ENCODE measurements at places on chromosomes 1 and 21. TPM values are rescaled to one million over a fixed set of nuclear protein-coding genes. Genes with fewer than 3 reads are reported as not detected.

GRCh38 chr21:44713130-44713529 is 1.8 kb upstream of the TSPEAR start:
- H3K4me3 ChIP-seq = no peak overlapping the region
- peaks cover 9% of the 10 kb centered on the region for H3K4me1 ChIP-seq
- DNase-seq = no peak
- H3K27me3 ChIP-seq = peaks cover 70% of the 10 kb centered on the region

- no peaks in the 10 kb centered on the region for H3K36me3 ChIP-seq
- H3K4me3 ChIP-seq = no peak overlapping the region
- no peaks in the 10 kb centered on the region for H3K27me3 ChIP-seq
Measured at GRCh38 chr1:227134686-227135314, 183.5 kb downstream of the CDC42BPA start.

DNA sequence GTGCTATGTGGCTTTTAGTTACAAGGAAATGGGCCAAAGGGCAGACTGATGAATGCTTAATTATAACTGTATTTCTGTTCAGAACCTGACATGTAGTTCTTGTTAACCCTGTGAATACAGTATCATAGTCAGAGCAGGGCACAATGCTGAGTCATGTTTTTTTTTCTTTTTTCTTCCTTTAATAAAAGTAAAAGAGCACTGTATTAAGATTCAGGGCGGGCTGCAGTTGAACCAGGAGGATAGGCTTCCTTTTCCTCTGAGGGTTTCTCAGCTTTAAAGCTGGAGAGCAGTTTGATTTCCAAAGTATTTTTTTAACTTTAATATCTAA is 8.7 kb downstream of the CLDN8 start:
- H3K27me3 ChIP-seq = no peaks in the 10 kb centered on the region
- no peaks in the 10 kb centered on the region for H3K36me3 ChIP-seq
- no peak for DNase-seq
- H3K4me1 ChIP-seq = no peaks in the 10 kb centered on the region
- no peak overlapping the region for H3K27ac ChIP-seq

DNA sequence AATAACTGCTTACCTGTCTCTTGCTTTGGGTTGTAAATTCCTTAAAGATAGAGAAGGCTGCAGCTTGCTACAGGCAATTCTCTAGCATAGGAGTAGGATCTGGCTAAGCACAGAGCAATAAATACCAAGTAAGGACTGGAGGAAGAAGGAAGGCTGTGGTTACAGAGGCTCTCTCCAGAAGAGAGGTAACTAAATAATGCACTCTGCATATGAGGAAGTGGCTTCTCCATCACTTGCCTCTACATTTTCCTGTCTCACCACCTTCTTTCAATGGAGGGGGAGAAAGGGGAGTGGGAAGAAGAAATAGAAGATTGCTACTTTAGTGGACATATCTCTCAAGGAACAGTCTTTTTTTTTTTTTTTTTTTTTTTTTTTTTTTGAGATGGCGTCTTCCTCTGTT is 60.9 kb upstream of the LAX1 start:
- H3K36me3 ChIP-seq = peaks cover 71% of the 10 kb centered on the region
- no peak overlapping the region for H3K27ac ChIP-seq
- H3K4me3 ChIP-seq = no peak overlapping the region
- peaks cover 14% of the 10 kb centered on the region for H3K4me1 ChIP-seq
- no peaks in the 10 kb centered on the region for H3K27me3 ChIP-seq

- no peaks in the 10 kb centered on the region for H3K36me3 ChIP-seq
- no peak overlapping the region for H3K27ac ChIP-seq
- peaks cover 3% of the 10 kb centered on the region for H3K4me1 ChIP-seq
Measured at GRCh38 chr1:53678507-53678906, 60.5 kb downstream of the GLIS1 start.

DNA sequence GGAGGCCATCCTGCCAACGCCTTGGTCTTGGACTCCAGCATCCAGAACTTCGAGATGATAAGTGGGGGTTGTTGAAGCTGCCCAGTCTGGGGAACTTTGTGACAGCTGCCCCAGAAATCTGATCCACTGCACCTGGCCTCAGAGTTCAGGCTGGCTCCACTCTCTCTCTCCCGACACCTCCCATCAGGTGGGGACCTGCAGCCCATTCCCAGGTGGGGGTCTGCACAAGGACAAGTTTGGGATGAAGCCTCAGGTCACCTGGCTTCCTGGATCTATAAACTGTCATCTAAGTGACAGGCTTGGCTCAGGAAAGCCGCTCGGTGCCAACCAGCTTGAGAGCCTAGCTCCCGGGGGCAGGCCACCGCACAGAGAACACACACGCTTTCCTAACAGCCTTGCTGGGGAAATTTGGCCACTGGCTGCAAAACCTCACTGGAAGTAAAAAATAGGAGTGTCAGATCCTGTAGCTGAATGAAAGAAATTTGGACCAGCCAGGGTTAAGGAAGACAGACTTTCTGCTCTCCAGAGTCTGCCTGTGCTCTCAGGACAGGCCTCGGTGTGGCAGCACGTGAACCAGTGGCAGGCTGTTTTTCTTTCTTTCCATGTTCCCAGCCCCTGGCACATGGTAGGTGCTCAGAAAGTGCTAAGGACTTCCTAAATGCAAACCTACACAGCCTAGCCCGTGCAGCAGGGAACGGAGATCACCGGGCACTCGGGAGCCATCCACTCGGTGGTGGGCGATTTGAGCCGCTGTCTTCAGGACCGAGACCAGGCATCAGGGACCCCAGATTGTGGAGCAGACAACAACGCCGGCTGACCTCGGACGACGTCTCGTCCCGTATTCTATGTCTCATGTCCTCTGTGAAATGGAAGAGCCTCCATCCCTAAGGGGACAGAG is 42.6 kb upstream of the LBR start:
- H3K4me3 ChIP-seq = no peak overlapping the region
- H3K27ac ChIP-seq = no peak overlapping the region
- H3K27me3 ChIP-seq = no peaks in the 10 kb centered on the region
- peaks cover 37% of the 10 kb centered on the region for H3K4me1 ChIP-seq

DNA sequence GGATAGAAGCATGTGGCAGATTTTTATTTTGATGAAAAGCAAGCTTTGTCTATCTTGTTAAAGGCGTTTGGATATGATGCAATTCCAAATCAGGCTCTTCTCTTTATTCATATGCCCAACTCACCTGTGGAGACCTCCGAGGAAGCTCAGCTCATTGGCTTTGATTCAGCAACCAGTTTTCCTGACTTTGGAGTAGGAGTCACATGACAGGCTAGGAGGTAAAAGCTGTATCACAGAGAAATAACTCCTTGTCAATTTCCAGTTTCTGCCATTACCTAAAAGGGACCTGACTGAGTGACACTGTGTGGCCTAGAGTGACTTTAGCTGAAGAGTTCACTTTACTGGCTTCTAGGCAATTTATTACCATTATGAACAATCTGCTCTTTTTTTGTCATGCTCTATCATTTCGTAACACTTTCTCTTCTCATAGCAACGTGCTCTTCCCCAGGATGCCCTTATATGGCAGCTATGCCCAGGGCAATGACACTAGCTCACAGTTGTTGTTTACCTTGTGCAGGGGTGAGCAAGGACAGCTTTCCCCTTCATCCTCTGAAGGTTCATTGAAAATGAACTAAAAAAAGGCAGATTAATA is 107.2 kb downstream of the KCNK1 start:
- no peaks in the 10 kb centered on the region for H3K4me1 ChIP-seq
- peak; percentile 20 for DNase-seq

GRCh38 chr21:44540741-44541288 is 820 bp upstream of the KRTAP10-1 start:
- H3K27me3 ChIP-seq = peaks cover 2% of the 10 kb centered on the region
- H3K4me1 ChIP-seq = no peaks in the 10 kb centered on the region
- no peak for DNase-seq

DNA sequence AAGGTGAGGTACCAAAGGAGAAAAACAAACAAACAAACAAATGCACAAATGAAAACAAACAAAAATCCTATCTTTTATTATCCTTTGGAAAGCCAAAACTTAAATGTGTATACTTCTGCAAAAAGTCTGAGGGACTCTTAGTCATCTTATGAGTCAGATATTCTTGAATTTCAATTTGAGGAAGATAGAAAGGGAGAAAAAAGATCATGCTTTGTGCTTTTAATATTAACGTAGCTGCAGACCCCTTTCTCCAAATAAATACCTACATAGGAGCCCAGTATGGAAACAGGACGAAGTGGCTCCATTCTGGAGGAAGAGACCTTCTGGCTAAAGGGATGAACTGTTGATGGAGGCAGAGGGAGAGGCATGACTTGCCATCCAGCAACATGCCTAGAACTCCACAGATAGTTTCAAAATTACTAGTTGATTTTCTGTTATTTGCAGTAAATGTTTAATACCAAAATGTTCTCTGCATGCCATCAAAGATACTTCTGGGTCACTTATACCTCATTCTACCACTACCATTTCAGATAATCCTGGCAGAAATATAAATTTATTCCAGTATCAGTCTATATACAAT is 25.4 kb downstream of the NUP210L start:
- DNase-seq = no peak
- no peak overlapping the region for H3K27ac ChIP-seq
- H3K4me1 ChIP-seq = peaks cover 9% of the 10 kb centered on the region
- peaks cover 2% of the 10 kb centered on the region for H3K27me3 ChIP-seq
- H3K36me3 ChIP-seq = no peaks in the 10 kb centered on the region
- H3K4me3 ChIP-seq = no peak overlapping the region

GRCh38 chr1:76238094-76238628 is 163.6 kb downstream of the ST6GALNAC3 start:
- no peaks in the 10 kb centered on the region for H3K4me1 ChIP-seq
- no peaks in the 10 kb centered on the region for H3K27me3 ChIP-seq
- H3K36me3 ChIP-seq = no peaks in the 10 kb centered on the region
- no peak for DNase-seq
- no peak overlapping the region for H3K4me3 ChIP-seq

DNA sequence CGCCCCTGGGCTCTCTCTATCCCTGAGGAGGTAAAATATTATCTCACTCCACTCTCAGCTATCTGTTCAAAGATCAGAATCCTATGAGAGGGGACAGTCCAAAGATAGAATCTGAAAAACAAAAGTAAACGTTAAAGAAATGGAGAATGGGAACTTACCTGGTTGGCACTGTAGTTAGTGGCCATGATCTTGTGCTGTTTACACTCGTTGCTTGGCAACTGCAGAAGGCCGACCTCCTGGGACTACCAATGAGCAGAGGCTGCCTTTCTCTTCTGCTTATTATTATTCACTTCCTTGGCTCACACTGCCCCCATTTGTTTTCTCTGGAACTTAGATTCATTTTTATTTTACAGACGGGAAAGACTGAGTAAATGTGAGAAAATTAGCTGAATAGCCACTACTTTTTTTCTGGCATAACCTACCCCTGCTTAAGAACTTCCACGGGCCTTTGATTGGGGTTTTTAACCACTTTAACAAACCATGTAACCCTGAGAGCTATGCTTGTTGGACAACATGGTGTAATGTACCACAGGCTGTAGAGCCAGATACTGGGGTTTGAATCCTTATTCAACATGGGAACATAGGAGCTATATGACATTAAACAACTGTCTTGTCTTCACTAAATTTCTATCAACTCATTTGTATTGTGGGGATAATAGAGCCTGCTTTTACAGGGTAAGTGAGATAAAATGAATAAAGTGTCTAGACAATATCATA is at the start of gene CFAP126:
TSS of gene CFAP126 (minus strand) at position 193 of the 717 bp plus-strand sequence. CDS start at position 185, 8 bp downstream.
- peaks cover 13% of the 10 kb centered on the region for H3K4me1 ChIP-seq
- H3K27me3 ChIP-seq = no peaks in the 10 kb centered on the region
- H3K36me3 ChIP-seq = peaks cover 25% of the 10 kb centered on the region
- H3K27ac ChIP-seq = peak within 1 kb of the TSS; percentile 2
- peak; percentile 77 for DNase-seq

- peak overlapping the region; percentile 65 for H3K4me3 ChIP-seq
- peaks cover 12% of the 10 kb centered on the region for H3K27me3 ChIP-seq
- peaks cover 46% of the 10 kb centered on the region for H3K4me1 ChIP-seq
- peaks cover 6% of the 10 kb centered on the region for H3K36me3 ChIP-seq
Measured at GRCh38 chr1:9413071-9413876, 120.6 kb downstream of the SPSB1 start.

DNA sequence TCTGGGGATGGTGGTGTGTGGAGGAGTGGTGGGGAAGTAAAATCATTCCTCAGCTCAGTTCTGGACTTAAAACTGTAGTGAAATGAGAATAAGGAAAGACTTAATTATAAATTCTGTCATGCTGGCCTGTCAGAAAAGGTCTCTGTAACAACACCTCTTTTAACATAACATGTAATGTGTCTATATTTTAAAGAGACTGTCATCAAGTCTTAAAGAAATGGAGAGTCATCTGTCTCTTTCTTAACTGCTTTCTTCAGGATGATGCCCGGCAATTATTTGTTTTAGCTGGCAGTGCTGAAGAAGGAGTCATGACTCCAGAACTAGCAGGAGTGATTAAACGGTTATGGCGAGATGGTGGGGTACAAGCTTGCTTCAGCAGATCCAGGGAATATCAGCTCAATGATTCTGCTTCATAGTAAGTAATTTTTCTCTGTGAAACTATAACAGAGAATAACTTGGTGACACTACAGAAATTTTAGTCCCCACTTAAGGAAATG is 30.6 kb downstream of the GNAI3 start:
- no peak for DNase-seq
- H3K4me3 ChIP-seq = no peak overlapping the region
- peaks cover 42% of the 10 kb centered on the region for H3K36me3 ChIP-seq

DNA sequence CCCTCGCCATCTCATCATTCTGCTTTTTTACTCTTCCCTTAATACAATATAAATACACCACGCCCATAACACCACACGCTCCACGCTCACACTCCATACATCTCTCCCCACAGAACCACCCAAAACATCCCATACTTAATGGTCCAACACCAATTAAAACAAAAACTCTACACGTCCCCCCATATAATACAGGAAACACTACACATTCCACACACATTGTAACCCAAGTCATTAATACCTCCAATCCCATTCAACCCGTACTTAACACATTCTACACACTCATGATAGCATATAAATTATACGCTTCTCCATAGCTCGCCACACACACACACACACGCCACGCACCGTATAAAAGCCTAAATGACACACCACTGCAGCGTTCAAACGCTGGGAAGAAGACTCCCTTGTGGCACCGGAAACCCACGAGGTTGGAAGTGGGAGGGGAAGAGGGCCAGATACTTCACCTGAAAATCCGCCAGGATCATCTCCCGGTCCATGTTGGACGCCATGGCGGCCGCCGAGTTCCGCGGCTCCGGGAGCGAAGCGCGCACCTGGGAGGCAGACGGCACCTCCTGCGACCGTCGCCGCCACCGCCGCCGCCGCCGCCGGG is 659 bp downstream of the FAF1 start:
- peaks cover 2% of the 10 kb centered on the region for H3K36me3 ChIP-seq
- peak overlapping the region; percentile 86 for H3K27ac ChIP-seq
- no peak for DNase-seq
- peak overlapping the region; percentile 87 for H3K4me3 ChIP-seq
- peaks cover 22% of the 10 kb centered on the region for H3K4me1 ChIP-seq

GRCh38 chr1:151472856-151473731 is 13.8 kb upstream of the POGZ start:
- H3K27ac ChIP-seq = peak overlapping the region; percentile 11
- H3K4me1 ChIP-seq = peaks cover 16% of the 10 kb centered on the region
- H3K36me3 ChIP-seq = no peaks in the 10 kb centered on the region

GRCh38 chr1:115545791-115546733 is 95.7 kb upstream of the VANGL1 start:
- no peak for DNase-seq
- no peak overlapping the region for H3K27ac ChIP-seq
- H3K4me3 ChIP-seq = no peak overlapping the region
- H3K27me3 ChIP-seq = no peaks in the 10 kb centered on the region
- H3K36me3 ChIP-seq = no peaks in the 10 kb centered on the region
- no peaks in the 10 kb centered on the region for H3K4me1 ChIP-seq

Gene CLDN17
- total RNA-seq = not detected

Gene TPTE
- total RNA-seq = not detected

Gene MSTO1
- total RNA-seq = 104 TPM

Gene KLF17
- not detected for total RNA-seq

Gene TRABD2B
- total RNA-seq = not detected

All from activated CD4-positive, alpha-beta T cell treated with anti-CD3 and anti-CD28 coated beads, Interleukin-2, amount 10 ng/mL, durations not matched to agents 24 days and 14 days (primary cell).